ENCODE measurements at places on chromosomes 7 and 10.

DNA sequence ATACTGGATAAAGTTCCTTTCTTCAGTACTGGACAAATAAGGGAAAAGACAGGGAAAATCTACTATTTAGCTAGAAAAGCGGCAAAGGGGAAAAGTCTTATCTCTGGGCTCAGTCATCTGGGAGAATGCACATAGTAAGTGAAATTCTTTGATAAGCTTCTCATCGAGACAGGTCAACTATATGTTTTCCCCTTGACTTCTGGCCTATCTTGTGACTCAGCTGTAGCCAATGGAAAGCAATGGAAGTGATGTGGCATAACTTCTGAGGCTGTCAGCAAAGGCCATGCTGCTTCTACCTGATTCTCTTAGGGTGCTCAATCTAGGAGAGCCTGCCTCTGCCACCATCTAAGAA lies 91.9 kb downstream of the PCGF5 start:
- no peak overlapping the region for H3K27ac ChIP-seq
- no peak for DNase-seq
- H3K27me3 ChIP-seq = no peaks in the 10 kb centered on the region
- no peak overlapping the region for H3K4me3 ChIP-seq
- no peaks in the 10 kb centered on the region for H3K36me3 ChIP-seq

DNA sequence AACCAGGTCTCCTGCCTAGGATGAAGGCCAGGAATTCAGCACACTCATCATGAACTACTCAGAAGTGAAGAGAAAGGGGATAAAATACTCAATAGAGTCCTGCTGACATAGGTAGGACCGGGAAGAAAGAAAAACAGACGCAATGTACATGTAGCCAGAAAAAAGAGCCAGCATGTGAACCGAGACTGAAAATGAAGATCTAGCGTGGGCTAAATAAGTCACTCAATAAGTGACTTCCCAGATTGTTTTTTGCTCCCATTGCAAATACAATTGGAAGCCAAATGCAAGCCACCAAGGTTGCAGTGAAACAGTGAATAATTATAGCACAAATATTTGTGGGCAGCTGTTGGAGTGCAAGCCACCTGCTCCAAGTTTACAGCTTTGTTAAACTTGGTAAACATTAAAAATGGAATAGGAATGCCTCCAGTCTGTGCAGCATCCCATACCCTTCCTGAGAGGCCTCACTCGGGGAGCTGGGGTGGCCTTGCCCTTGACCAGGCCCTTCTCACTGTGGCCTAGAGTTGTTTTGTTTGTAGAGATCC lies 34.7 kb upstream of the HPS1 start:
- H3K4me1 ChIP-seq = peaks cover 8% of the 10 kb centered on the region
- no peak overlapping the region for H3K4me3 ChIP-seq
- H3K27ac ChIP-seq = no peak overlapping the region
- no peaks in the 10 kb centered on the region for H3K36me3 ChIP-seq

DNA sequence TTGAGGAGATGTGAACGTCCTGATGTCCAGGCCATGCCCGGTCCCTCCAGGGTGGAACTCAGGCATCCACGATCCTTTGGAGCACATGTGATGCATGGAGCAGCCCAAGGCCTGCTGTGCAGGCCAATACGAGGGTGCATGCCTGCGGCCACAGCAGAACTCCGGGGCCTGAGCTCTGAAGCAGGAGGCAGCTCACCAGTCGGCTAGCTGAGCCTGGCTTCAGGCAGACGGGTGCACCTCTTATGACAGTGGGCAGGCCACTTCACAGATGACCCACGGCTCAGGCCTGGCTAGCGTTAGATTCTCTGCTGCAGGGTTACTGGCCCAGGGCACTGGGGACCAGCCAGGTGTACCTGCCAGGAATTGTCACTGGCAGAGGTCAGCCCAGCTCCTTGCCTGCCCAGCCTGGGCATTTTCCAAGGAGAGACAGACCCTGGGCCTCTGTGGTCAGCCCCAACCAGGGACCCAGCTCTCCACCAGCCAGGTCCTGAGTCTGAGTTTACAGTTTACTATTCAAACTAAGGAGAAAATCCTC lies 29.6 kb upstream of the INPP5A start:
- H3K27ac ChIP-seq = no peak overlapping the region
- H3K4me1 ChIP-seq = no peaks in the 10 kb centered on the region
- no peak for DNase-seq

DNA sequence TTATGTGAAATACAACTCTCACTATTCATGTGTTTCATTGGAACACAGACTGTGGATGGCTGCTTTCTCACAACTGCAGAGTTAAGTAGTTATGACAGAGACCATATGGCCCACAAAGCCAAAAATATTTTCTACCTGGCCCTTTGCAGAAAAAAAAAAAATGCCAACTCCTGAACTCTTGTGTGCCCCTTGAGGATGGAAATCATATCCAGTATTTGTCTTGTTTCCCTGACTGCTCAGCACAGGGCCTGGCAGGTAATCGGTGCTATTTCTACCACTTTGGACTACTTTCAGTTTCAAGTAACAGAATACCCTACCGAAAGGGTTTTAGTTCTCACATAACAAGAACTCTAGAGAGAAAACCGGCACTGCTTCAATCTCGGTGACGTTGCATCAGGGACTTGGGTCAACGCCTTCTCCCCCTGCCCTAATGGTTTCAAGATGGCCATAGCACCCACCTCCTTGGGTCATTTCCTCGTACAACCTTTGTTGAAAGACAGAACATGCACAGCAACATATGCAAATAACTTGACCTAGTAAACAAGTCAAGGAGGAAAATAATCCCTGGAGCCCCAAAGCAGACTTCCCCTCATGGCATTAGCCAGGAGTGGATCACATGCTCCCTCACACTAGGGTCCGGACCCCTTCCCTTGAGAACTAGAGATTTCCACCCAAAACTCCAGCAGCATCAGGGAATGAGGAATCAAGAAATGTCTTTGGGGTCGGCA lies 11.8 kb upstream of the GPNMB start:
- no peaks in the 10 kb centered on the region for H3K36me3 ChIP-seq
- no peaks in the 10 kb centered on the region for H3K4me1 ChIP-seq
- no peak overlapping the region for H3K4me3 ChIP-seq
- H3K27ac ChIP-seq = no peak overlapping the region
- no peak for DNase-seq

GRCh38 chr10:27446091-27446918 lies 57.8 kb upstream of the RAB18 start:
- peak; percentile 7 for DNase-seq
- H3K4me3 ChIP-seq = no peak overlapping the region
- no peaks in the 10 kb centered on the region for H3K36me3 ChIP-seq
- no peaks in the 10 kb centered on the region for H3K27me3 ChIP-seq
- no peaks in the 10 kb centered on the region for H3K4me1 ChIP-seq
- H3K27ac ChIP-seq = no peak overlapping the region

DNA sequence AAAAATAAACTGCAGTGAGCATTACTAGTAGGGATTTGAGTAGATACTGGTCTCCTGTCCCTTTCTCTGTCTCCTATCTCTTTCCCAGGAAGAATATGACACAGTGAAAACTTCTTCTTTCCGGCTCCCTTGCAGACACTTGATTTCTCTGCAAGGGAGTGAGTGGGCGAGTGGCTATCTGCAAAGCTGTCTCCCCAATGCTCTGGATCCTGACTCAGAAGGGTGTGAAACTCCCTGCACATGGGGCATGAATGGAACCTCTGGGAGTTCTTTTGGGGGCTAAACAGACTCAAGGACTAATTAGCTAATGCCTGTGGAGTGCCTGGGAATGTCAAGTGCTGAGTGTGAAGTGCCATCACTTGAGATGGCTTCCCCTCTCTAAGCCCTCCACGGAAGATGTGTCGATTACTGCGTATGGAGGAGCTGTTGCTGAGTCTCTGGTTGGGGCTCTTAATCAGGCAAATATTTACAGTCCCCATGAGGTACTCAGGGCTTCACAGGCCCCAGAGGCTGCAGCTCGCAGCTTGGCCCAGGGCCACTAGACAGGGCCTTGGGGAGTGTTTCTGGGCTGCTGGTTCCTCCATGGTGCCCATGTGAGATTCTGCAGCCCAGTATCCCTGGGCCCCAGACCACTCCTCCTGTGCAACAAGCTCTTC lies 139.8 kb downstream of the RPS24 start:
- peaks cover 30% of the 10 kb centered on the region for H3K27me3 ChIP-seq
- no peak for DNase-seq
- H3K4me1 ChIP-seq = peaks cover 4% of the 10 kb centered on the region
- no peak overlapping the region for H3K4me3 ChIP-seq
- H3K36me3 ChIP-seq = no peaks in the 10 kb centered on the region

DNA sequence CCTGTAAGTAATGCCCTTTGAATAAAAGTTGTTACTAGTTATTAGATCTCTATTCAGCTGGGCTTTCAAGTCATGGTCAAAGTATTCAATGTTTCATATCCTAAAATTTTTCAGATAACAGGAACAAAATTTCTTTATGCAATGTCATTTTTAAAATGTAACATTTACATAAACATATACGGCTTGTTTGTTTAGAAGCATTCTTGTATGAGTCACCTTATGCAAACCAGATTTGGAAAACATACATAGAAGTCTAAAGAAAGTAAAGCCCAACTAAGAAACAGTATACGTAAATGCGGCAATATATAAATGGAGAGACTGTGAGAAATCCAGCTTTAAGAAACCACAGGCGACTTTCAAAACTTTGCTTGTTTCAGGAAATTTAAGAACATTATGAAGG lies 10.5 kb downstream of the TMEM168 start:
- H3K4me1 ChIP-seq = no peaks in the 10 kb centered on the region
- peaks cover 1% of the 10 kb centered on the region for H3K36me3 ChIP-seq
- no peak overlapping the region for H3K4me3 ChIP-seq
- H3K27me3 ChIP-seq = no peaks in the 10 kb centered on the region
- DNase-seq = no peak
- H3K27ac ChIP-seq = no peak overlapping the region

DNA sequence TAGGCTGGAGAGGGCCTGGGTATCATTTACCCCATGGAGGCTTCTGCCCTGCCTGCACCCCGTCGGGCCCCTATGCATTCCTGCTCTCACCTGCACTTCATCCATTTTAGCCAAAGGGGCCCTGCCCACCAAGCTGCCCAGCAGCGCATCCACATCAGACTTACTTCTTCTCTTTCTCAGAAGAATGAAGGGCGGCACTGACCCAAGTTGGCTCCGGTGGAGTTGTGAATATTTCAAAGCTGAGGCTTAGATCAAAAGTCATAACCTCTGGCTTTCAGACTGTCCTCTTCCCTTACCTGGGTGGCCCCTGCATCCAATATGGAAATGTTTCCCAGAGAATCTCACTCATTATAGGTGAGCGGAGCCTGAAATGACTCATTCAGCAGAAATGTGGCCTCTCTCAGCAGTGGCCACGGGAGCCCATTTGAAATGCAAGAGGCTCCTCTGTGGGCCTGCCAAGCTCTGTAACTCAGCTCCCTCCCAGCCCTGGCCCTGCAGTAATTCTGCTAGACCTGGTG lies 117.6 kb upstream of the TCF7L2 start:
- no peaks in the 10 kb centered on the region for H3K36me3 ChIP-seq
- no peak overlapping the region for H3K4me3 ChIP-seq
- no peak overlapping the region for H3K27ac ChIP-seq
- H3K4me1 ChIP-seq = peaks cover 2% of the 10 kb centered on the region

DNA sequence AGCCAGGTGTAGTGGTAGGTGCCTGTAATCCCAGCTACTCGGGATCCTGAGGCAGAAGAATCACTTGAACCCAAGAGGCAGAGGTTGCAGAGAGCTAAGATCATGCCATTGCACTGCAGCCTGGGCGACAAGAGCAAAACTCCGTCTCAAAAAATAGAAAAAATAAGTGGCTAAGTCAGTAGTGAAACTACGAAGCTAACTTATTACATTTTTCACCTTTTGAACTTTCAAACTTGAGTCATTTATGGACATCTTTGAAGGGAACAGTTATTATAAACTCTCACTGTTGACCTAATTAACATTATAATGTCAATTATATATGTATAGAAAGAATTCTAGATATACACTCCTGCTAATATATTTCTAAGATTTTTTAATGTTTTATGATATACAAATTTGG lies 541.5 kb upstream of the C7orf33 start:
- no peak overlapping the region for H3K27ac ChIP-seq
- no peaks in the 10 kb centered on the region for H3K4me1 ChIP-seq
- DNase-seq = no peak
- no peaks in the 10 kb centered on the region for H3K27me3 ChIP-seq

DNA sequence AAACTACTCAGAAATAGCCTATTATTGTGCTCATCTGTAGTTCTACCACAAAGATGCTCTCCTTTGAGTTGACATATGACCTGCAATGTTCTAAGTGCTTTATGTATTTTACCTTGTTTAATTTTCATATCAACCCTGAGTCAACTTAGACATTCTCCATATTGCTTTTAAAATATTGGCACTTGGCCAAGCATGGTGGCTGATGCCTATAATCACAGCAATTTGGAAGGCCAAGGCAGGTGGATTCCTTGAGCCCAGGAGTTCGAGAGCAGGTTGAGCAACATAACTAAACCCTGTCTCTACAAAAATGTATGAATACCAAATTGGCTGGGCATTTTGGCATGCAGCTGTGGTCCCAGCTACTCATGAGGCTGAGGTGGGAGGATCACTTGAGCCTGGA lies 50.6 kb downstream of the PRKG1 start:
- no peak overlapping the region for H3K4me3 ChIP-seq
- H3K27me3 ChIP-seq = no peaks in the 10 kb centered on the region
- H3K27ac ChIP-seq = no peak overlapping the region
- H3K36me3 ChIP-seq = no peaks in the 10 kb centered on the region
- no peaks in the 10 kb centered on the region for H3K4me1 ChIP-seq
- DNase-seq = no peak

GRCh38 chr10:124600051-124600880 lies 138.6 kb downstream of the LHPP start:
- H3K4me1 ChIP-seq = no peaks in the 10 kb centered on the region
- H3K27ac ChIP-seq = no peak overlapping the region
- no peak overlapping the region for H3K4me3 ChIP-seq
- no peaks in the 10 kb centered on the region for H3K36me3 ChIP-seq
- no peak for DNase-seq
- H3K27me3 ChIP-seq = no peaks in the 10 kb centered on the region

DNA sequence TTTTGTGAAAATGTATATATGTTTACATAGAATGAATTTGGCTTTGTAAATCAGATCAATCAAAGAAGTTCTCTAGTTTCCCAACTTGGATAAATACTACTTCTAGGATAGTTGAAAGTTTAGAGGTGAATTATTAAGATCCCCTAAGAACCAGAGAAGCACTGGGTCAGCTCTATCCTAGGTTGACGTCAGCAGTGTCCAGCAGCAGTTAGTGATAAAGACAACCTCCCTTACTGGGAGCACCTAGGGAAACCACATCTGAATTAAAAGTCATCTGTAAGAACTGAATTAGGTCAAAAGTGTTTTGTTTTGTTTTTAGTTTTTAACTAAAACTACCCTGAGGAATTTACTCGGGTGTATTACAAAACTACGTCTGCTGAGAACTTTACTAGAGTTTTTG lies 178.0 kb downstream of the POLR1F start:
- no peak overlapping the region for H3K27ac ChIP-seq
- H3K27me3 ChIP-seq = no peaks in the 10 kb centered on the region
- no peaks in the 10 kb centered on the region for H3K4me1 ChIP-seq

- no peak overlapping the region for H3K4me3 ChIP-seq
- peaks cover 3% of the 10 kb centered on the region for H3K27me3 ChIP-seq
- no peaks in the 10 kb centered on the region for H3K36me3 ChIP-seq
- no peak for DNase-seq
- no peaks in the 10 kb centered on the region for H3K4me1 ChIP-seq
- no peak overlapping the region for H3K27ac ChIP-seq
Observed at GRCh38 chr7:30665043-30665442, 17.2 kb downstream of the CRHR2 start.

- no peaks in the 10 kb centered on the region for H3K36me3 ChIP-seq
- peak; percentile 99 for DNase-seq
- H3K4me3 ChIP-seq = no peak overlapping the region
- H3K27ac ChIP-seq = peak overlapping the region; percentile 13
- H3K27me3 ChIP-seq = no peaks in the 10 kb centered on the region
Observed at GRCh38 chr10:114306116-114306973, 67.3 kb downstream of the VWA2 start.
